ENCODE measurements at places on chromosomes 4 and X. TPM values are rescaled to one million over a fixed set of nuclear protein-coding genes. Genes with fewer than 3 reads are reported as not detected.
A peak's percentile ranks its signal among the peaks of the same experiment; 100 is the strongest.

GRCh38 chr4:87388901-87389300 is 2.1 kb downstream of the HSD17B11 start:
- no peak for DNase-seq

- peak; percentile 15 for DNase-seq
These were observed 366.5 kb upstream of the LCORL start for GRCh38 chr4:18388039-18388438.

DNA sequence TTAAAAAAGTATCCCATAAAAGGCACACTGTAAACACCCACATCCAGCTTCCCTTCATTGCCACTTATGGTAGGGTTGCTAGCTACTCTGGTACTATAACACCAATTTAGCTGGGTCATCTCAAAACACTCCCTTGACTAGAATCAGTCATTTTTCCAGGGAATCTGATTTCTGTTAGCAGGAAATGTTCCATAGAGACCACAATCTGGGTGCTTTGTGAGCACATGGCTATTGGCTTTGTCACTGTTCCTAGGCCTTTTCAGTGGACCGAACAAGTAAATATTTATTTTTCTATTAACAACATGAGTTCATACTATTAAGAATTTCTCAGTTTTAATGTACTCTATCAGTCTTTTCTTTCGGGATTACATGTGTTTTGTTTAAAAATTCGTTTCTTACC is 404.7 kb upstream of the GNPDA2 start:
- DNase-seq = no peak

DNA sequence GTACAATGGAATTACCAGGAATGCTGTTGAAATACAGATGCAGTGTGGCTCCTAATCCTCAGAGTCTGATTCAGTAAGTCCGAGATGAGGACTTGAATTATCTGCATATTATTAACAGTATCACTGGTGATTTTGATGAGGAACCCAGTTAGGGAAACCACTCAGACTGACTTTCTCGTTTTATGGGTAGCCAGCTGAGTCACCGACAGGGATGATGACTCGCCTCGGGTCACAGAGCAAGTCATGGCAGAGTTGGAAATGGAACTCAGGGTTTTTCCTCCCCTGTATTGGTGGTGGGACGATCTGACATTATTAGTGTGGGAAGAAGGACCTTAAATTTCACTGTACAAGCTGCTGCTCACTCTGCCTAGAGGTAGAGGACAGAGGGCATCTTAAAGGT is 51.3 kb downstream of the RTL9 start:
- DNase-seq = no peak

The MGST2 gene
- 37.9 TPM for total RNA-seq

The CC2D2A gene
- total RNA-seq = 3.9 TPM
